ENCODE measurements at places on chromosomes 5 and 9. TPM values are rescaled to one million over a fixed set of nuclear protein-coding genes. Genes with fewer than 3 reads are reported as not detected.

The MYOT gene
- 0.28 TPM for total RNA-seq

GRCh38 chr9:91841591-91841990, 108.4 kb downstream of the ROR2 start:
- H3K27ac ChIP-seq: no peak overlapping the region
- no peak overlapping the region for H3K4me3 ChIP-seq
- no peak for DNase-seq
- H3K36me3 ChIP-seq: no peaks in the 10 kb centered on the region
- no peaks in the 10 kb centered on the region for H3K4me1 ChIP-seq
- no peaks in the 10 kb centered on the region for H3K27me3 ChIP-seq

GRCh38 chr9:36748322-36748899, 175.7 kb downstream of the MELK start:
- peak; percentile 65 for DNase-seq
- H3K27ac ChIP-seq: no peak overlapping the region
- H3K27me3 ChIP-seq: peaks cover 6% of the 10 kb centered on the region
- H3K4me3 ChIP-seq: no peak overlapping the region
- H3K4me1 ChIP-seq: no peaks in the 10 kb centered on the region

GRCh38 chr5:38739011-38739704, 106.7 kb upstream of the OSMR start:
- H3K36me3 ChIP-seq: no peaks in the 10 kb centered on the region
- no peak for DNase-seq
- H3K4me1 ChIP-seq: no peaks in the 10 kb centered on the region
- no peaks in the 10 kb centered on the region for H3K27me3 ChIP-seq

DNA sequence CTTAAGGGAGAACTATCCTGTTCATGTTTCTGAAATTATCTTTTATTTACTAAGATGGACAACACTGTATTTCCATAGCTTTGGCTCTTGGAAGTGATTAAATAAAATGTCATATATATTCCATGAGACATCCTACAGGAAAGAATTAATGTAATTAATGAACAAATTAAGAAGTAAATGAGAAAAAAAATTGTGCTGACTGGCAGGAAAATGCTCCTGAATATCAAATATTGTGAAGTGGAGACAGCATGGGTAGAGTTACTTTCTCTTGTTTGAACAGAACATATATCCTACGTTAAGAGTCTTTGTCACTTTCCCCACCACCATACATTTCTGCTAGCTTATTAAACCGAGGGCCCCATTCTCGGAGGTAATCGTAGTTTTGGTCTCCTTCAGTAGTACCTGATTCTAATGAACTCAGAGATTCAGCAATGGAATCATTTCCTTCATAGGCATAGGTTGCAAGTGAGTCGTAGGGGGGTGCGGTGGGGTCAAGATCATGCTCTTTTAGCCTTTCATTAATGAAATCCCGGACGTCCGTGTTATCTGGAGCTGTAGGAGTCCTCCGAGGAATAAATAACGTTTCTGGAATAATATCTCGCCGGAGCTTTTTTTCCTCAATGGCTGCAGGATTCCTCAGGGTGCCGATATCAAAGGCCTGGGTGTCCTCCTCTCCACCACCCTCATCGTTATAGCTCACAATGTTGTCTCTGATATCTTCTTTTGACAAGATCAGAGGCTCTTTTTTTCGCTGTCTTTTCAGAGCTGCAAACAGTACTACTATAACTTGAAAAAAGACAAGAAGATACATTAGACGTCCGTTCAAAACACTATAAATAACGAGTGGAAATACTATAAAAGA, 157.2 kb downstream of the CDH10 start:
- no peaks in the 10 kb centered on the region for H3K4me1 ChIP-seq
- no peak overlapping the region for H3K4me3 ChIP-seq
- H3K36me3 ChIP-seq: no peaks in the 10 kb centered on the region
